Epithelial cell of proximal tubule (primary cell): ENCODE measurements at places on chromosomes 1 and 21. TPM values are rescaled to one million over a fixed set of nuclear protein-coding genes. Genes with fewer than 3 reads are reported as not detected.

DNA sequence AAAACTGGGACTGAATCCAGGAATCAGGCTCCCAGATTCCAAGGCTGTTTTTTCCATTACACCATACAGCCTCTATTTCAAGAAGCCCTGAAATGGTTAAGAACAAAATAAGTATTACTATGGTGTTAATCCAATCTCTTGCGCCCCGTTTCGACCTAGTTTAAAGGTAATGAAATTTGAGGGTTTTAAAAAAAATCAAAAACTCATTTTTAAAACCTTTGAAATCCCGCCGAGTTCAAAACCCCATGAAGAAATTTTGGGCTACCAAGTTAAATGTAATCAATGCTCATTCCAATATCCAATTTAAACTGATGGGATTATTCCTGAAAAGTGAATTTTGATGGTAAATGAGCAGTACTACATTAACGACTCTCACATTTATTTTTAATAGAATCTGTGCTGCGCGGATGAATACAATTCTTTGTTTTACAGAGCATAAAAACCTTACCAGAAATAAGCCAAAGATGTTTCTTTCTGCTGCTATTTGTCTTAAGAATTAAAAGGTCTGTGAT, 767 bp upstream of the EGLN1 start:
- no peak for DNase-seq

- DNase-seq: no peak
Measured at GRCh38 chr1:32180186-32181060, 948 bp downstream of the TXLNA start.

The UBQLN4 gene
- total RNA-seq: 28.2 and 29.7 TPM in 2 replicates

DNA sequence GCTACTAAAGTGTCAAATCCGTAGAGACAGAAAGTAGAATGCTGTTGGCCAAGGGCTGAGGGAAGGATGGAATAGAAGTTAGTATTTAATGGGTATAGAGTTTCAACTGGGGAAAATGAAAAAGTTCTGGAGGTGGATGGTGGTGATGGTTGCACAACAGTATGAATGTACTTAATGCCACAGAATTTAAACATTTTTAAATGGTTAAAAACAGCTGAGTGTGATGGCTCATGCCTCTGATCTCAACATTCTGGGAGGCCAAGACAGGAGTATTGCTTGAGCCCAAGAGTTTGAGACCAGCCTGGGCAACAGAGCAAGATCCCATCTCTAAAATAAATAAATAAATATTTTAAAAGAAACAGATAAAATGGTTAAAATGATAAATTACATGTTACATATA, 44.5 kb downstream of the PIK3R3 start:
- no peak for DNase-seq

DNA sequence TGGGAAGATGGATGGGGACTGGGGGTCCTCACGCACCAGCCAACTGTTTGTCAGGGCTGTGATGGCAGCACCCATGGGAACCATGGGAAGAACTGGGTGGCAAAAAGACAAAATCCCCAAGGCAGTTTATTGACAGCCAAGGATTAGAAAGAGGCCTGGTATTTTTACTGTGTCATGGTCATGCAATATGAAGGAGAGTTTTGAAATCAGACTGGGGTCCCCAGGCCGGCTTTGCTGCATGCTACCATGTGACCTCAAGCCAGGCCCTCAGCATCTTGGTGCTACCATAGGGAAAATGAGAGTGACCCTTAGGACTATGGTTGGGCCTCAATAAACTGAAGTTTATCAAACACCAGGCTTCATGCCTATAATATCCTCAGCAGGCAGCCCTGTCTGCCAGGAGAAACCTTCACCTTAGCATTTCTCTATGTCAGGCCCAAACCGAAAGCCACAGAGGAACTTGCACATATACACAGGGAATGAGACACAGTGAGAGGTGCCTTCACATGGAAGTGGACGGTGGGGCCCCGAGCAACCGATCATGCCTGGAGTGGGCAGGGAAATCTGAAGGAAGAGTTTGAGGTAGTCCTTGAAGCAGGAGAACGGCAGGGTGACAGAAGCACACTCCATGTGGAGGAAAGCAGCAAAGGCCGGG, 203.2 kb downstream of the HIVEP3 start:
- no peak for DNase-seq

The PDZK1 gene
- 2.9 and 5.0 TPM in 2 replicates for total RNA-seq

The HSD11B1 gene
- total RNA-seq: 0.75 TPM in 1 of 2 replicates, not detected in the other

DNA sequence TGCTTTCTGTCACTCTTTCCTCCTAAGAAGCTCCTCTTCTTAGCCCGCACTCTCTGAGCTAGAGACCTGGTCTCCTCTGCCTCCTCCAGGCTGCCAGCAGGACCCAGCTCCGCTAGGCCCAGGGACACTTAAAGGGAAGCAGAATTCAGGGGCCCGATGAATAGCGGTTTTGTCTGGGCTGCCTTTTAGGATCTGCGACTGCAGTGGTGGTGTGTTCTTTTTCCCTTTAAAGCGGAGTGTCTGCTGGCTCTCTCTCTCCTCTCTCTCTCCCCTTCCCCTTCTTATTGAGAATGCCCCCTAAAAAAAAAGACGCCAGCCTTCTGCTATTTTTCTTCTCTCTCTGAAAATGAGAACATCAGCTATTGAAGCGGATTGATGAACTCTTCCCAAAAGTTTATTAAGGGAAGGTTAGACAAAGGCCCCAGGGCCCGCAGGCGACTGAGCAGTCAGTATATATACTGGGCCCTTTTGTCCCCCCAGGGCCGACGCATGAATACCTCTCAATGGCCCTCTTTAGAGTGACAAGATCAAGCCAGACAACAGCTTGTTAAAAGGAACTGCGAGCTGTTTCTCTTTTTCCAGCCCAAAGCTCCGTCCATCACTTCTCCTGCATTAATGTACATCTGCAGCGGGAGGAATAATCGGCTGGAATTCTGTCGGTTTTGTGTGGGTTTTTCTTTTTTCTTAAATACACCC, 27.0 kb downstream of the PAX7 start:
- DNase-seq: no peak

DNA sequence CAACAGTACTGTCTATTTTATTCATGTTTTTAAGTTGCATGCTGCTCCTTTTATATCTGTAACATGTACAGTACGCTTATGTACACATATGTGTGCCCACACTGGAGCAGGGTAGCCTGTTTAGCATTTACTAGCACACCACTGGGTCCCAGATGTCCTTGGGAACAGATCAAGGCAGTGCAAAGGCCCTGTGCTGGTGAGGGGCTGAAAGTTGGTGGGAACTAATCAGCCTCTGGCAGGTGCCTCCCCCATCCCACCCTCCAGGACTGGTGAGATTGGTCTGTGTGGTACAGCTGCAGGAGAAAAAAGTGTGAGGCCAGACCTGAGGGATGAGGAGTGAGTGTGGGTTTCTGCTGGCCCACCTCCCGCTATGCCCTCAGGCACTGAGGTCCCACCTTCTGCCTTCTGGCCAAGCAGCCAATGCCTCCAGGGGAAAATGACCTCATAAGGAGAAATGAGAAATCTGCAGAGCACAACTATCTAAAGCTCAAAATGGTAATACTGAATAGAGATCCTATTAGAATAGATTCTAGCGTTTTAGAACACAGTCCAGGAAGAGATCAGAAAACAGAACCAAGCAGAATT, 58.9 kb downstream of the POFUT2 start:
- DNase-seq: no peak

GRCh38 chr1:42414551-42415496, 34.2 kb downstream of the RIMKLA start:
- no peak for DNase-seq

The TBX19 gene
- 0.29 and 1.3 TPM in 2 replicates for total RNA-seq
